ENCODE measurements at places on chromosomes 13 and 19.

GRCh38 chr19:30004403-30004802 lies 62.4 kb downstream of the URI1 start:
- DNase-seq: no peak

- no peak for DNase-seq
These were observed 90.9 kb downstream of the SIPA1L3 start for GRCh38 chr19:37997911-37998344.

- no peak for DNase-seq
These were observed 451.7 kb downstream of the TSHZ3 start for GRCh38 chr19:30897553-30897952.

DNA sequence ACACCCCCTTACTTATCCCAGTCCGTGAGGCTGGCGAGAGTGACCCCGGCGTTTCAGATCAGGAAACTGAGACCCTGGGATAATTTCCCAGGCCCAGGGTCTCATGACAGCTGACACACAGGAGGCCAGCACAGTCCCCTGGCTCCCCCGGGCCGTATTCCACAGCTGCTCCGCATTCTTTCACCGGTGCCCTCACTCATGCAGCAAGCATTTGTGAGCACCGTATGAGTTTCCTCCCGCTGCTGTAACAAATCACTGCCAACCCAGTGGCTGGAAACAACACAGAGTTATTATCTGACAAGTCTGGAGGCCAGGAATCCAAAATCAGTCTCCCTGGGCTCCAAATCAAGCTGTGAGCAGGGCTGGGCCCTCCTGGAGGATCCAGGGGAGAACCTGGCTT lies 21.3 kb downstream of the GADD45B start:
- no peak for DNase-seq

- no peak for DNase-seq
These were observed 1524.0 kb downstream of the SLITRK1 start for GRCh38 chr13:82358284-82358683.

- no peak for DNase-seq
These were observed 100.0 kb downstream of the LMO7 start for GRCh38 chr13:75736173-75736572.

DNA sequence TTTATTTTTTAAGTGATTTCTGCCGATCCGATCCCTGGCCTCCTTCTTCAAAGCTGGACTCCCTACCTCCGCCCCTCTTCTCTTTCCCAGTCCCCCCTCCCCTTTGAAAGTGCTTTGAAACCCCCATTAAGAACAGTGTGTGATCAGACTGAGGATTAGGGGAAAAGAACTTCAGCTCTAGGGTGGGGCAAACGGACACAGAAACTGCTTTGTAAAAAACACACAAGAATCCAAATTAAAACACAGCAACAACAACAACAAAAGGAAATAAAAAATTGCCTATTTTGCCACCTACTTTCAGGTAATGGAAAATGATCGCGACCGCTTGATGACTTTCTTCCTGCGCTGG lies 1.4 kb downstream of the SPRY2 start:
- DNase-seq: no peak

GRCh38 chr19:30439310-30439709 lies 67.1 kb downstream of the ZNF536 start:
- no peak for DNase-seq

DNA sequence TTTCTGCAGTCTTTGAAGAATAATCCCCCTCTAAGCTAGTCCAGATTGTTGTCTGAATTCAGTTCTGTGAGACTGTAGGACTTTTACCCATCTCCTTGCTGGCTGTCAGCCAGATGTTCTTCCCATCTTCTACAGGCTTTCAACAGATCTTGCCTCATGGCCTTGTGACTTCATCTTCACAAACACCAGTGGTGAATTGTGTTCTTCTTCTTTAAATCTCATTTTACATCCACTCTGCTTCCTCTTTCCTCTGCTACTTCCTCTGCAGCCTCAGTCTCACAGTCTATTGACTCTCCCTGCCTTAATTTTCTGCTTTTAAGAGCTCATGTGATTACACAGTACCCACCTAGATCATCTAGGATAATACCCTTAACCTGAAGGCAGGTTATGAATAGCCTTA lies 859.0 kb upstream of the SLITRK1 start:
- DNase-seq: no peak

GRCh38 chr13:112069061-112069844 lies 2.3 kb downstream of the SOX1 start:
- DNase-seq: no peak

All from NCI-H510A (cell line).